ENCODE measurements at places on chromosomes 5 and 9.

DNA sequence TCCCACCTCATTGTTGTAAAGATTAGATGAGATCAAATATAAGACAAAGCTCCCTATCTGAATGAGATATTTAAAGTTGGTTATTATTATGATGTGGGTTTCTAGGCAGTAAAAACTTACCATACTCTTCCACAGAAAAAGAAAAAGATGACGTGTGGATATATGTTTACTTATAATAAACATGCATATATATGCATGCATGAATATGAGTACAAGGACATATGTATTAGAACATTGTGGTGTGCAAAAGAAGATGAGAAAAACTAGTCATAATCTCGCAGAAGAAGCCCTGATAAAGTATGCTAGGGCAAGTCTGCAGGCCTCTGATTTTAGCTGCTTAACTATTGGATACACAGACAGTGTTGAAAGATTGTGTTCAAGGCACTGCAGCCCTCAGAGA is 10.1 kb upstream of the THBS4 start:
- DNase-seq: no peak

DNA sequence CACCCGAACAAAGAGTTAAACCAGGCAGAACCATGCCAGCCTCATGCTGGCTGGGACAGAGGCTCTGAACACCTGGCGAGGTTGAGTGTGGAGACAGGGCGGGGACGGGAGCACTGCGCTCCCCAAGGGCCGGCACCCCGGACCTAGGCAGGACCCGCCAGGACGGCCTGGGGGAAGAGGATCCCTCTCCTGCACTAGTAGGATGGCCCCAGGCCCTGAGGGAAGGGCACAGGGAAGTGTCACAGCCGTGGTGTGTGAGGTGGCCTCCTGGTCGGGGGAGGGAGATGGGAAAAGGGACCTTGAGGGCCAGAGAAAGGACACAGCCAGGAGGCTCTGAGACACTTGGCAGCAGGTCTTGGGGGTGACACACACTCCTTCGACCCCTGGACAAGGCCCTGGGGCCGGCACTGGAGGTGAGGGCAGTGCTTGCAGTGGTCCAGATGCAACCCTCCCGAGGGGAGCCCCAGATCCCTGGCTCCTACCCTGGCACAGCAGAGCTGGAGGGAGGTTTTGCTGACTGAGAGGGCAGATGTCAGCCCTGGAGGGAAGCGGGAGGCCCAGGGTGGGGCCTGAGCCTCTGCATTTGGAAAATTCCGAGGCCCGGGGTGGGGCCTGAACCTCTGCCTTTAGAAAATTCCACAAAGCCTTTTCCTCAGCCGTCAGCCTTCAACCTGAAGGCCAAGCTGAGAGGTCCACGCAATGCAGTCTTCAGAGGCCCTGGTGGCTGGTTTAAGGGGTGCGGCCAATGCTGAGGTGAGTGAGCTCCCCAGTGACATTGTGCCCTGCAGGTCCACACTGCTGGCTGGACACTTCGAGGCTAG is 24.8 kb upstream of the TERT start:
- DNase-seq: no peak

GRCh38 chr5:139747583-139748504 is 47.8 kb upstream of the PSD2 start:
- DNase-seq: peak; percentile 62

- no peak for DNase-seq
These were observed 107.1 kb upstream of the POC5 start for GRCh38 chr5:75824323-75824722.

- DNase-seq: no peak
These were observed 217.6 kb downstream of the PBX3 start for GRCh38 chr9:125964702-125965225.

DNA sequence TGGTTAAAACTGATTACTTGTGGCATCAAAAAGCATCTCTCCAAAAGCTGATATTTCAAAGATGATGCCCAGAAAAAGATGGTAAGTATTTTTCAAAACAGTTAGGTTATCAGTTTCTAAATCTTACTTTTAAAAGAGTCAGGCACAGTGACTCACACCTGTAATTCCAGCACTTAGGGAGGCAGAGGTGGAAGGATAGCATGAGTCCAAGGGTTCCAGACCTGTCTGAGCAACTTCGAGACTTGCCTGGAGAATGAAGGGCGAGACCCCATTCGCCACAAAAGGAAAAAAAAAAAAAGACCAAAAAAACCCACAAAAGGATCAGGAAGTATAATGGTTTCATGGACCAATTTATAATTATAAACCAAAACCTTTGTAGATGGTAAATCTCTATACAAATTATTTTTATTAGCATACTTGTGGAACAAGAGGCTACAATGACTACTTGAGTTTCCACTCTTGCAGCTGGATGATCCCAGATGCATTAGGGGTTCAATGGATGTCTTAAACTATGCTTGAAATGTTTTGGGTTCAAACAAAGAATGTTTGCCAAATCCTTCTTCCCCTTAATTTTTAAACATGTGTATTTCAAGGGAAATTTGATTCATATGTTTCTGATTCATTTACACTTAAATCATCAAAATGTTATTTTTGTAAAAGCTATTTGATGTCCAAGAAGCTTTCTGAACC is 96.1 kb downstream of the ADAMTSL1 start:
- no peak for DNase-seq

DNA sequence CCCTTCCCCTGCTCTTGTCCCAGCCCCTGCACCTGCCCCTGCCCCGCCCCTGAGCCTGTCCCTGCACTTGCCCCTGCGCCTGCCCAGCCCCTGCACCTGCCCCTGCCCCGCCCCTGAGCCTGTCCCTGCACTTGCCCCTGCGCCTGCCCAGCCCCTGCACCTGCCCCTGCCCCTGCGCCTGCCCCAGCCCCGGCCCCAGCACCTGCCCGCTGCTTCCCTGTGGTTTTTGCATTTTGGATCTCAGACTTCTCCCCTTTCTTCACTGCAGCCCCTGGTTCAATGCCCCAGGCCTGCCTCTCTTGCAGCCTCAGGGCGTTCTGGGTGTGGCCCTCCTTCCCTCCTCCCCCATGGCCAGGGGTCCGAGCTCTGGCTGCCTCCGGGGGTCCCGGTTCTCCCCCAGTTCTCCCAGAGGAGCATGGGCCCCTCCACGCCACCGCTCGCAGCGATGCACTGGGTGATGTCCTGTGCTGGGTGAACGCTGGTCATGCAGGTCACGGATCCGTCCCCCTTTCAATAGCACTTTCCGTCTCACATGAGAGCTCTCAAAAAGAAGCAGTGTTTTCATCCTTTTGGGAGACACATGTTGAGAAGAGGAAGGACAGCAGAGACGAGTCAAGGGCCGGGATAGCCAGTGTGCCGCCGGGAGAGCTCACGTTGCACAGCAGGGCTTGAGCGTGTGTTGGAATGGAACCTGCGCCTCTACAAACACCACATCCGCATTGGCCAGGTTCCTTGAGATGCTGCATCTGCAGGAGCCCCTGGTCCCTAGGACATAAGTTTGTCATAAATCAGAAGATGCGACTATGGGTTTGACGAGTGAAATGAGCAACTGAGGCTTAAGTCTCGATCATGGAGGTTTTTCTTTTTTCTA is 44.0 kb upstream of the IRX4 start:
- no peak for DNase-seq

- no peak for DNase-seq
These were observed 191.3 kb upstream of the NREP start for GRCh38 chr5:111948092-111948841.

DNA sequence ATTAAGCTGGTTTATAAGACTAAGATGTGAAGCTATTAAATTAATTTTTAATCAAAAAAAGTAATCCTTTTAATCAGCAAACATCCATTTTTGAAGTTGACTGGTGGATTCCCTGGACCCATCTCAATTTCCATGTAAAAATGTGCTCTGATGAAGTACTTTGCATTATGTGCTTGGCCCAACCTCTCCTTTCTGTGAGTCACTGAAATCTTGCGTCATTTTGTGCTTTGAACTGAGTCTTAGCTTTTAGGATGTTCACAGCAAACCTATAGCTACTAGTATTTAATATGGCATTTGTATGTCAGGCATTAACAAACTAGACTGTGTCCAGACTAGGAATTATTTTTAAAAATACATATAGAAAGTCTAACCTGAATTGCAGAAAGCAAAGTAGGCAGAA is 55.0 kb upstream of the CDH12 start:
- no peak for DNase-seq

DNA sequence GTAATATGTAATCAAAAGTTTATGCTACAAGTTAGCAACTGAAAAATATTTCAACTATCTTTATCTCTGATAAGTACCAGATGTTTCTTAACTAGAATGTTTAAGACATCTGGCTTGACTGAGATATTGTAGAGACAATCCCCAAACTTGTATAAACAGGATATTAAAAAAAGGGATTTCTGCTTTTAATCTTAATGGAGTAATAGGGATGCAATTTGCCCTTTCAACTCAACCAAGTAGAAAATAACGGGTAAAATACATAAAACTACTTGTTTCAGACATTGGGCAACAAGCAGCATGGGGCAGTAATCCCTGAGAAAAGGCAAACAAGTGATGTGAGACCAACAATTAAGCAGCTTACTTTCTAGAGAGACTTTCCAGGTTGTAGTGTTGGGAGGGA is 9.4 kb upstream of the ADAMTS12 start:
- DNase-seq: no peak

DNA sequence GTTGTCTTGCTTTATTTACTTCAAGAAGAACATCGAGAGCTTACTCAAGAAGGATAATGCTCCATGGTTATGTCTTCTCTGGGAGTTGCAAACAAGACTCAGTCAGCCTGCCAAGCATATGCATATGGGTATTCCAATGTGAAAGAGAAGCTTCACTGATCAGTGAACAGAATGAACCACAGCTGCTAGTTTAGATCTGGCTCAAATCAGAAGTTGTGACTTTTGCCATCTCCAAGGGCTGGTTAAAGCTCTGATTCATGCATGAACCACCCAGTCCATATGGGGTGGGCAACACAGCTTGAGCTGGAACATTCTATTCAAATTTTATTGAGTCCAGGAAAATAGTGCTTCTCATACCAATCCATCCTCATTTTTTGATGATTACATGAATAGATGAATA is 50.0 kb downstream of the ATPSCKMT start:
- DNase-seq: no peak

DNA sequence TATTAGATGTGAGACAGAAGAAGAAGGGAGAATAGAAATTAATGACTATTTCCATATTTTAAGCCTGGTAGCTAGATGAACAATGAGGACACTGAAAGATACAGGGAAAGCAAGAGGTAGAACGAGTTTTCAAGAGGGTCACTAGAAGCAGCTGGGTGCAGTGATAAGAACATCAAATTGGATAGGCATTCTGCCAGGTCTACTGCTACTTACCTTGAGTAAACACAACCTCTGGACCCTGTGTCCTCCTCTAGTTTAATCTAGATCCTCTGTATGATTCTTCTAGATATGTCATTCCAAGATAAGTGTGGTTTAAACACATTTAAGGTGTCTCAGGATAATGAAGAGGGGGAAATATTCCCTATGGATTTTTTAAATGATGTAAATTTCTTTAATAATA is 31.2 kb downstream of the OTP start:
- no peak for DNase-seq
